ENCODE measurements at places on chromosomes 2 and 18.

DNA sequence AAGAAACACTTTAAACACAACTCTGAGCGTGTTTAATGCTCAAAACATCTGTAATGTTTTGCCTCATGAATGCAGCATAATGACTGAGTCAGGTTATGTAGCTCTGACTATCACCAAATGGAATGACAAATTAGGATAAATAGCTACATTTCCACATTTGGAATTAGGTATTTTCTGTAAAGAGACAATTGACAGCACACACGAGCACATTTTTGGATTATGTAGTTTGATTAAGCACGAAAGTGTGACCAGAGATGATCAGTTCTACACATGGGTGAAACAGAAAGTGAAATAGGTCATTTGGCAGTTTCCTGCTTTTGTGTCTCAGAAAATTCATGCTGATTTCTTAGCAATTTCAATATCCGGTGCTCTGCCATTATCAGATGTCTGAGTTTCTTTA, 29.0 kb downstream of the LPIN1 start:
- DNase-seq: no peak

GRCh38 chr2:2830576-2830975, 499.5 kb upstream of the MYT1L start:
- no peak for DNase-seq

DNA sequence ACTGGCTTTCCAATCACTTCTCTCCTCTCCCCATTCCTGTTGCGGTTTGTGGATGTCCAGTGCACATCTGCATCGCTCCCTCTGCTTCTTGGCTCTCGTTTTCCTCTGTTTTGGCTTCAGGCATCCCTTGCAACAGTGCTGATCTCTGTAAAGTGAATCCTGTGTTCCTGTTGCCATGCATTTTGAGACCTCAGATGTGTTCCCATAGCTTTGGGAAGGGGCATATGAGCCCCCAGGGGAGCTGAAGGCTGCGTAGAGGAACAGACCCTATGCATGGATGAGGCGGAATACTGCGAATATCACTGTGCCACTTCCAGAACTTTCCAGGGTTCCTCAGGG, 168.4 kb upstream of the HAAO start:
- DNase-seq: no peak

DNA sequence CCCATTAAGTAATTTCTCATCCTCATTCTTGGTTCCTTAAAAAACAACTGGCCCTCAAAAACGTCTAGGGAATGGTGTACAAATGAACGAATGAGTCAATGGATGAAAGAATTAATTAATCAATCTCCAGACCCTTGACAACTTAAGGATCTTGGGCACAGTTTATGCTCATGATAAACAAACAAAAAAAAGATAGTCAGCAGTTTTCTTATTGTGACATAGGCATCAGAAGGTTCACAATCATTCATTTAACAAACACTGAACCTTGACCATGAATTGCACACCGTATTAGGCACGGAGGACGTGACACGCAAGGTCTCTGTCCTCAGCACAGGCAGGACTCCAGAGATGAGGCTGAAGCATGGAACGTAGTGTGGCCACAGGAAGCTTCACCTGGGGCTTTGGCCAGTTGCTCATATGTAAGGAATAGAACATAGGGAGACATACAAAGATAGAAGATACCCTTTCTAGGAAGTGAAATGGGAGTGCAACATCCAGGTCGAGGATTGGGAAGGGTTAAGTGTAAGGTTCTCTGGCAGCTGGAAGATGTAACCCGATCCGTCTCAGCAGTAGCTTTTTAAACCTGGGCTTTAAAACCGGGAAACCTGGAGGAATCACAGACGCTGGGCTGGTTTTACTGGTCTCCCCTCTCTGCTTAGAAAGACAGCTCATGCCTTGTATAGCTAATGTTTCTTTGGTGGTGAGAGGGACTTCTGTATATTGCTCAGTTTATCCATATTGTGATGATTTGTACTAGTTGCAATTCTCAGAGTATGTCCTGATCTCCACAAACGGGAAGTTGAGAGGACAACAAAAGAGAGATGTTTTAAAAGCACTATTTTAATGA, 8.9 kb upstream of the LTBP1 start:
- DNase-seq: no peak

DNA sequence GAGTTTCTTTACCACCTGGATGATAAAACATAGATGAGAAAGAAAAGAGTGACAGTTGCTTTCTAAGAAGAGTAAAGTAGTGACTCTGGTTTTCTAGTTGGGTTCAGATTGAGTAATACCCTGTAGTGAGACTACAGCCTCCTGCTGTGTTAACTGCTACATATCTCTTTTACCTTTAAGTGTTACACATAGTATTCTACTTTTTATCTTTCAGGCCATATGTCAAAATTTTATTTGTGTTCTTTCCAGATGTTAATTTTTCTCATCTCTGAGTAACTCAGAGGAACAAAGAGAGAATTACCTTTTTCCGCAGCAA, 348.2 kb downstream of the CTNNA2 start:
- DNase-seq: no peak

DNA sequence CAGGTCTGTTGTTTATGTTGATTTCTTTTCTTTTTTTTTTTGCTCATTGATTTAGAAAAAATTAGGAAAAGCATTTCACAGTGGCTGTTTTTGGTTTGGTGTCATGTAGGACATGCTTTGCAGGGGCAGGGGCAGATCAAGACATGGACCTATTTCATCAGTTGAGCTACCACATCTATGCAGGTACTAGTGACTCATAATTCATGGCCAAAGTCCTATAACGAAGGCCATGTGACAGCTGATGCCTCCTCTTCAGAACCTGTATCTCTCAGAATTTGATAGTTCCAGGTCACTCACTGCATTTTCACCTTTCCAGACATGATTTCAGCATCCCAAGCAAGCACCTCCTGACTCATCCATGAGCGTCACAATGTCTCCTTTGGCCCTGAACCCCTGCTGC, 195.8 kb downstream of the ALK start:
- no peak for DNase-seq

- DNase-seq: no peak
These were observed 81.3 kb upstream of the PIK3C3 start for GRCh38 chr18:41873730-41874129.
